ENCODE measurements at places on chromosomes 1 and 21.

DNA sequence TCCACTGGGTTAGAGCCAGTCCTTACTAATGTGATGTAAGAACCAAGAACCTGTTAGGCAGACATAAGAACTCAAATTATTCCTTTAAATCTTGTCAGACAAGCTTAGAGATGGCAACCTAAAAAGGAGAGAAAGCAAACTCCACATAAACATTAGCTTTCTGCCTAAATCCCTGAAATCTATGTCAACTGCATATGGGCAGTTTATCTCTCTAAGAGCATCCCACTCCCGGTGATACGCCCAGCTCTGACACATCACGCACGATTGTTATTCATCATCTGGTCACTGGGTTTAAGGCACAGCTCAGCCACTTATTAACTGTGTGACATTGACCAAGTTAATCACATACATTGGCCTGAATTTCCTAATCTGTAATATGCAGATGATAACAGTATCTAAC is 323.7 kb downstream of the HHIPL2 start:
- DNase-seq = no peak

GRCh38 chr21:39385299-39386145 is 36.6 kb upstream of the HMGN1 start:
- DNase-seq = no peak

- no peak for DNase-seq
Observed at GRCh38 chr1:67614511-67614934, 70.5 kb upstream of the GADD45A start.

GRCh38 chr1:196393742-196394141 is 214.5 kb downstream of the KCNT2 start:
- no peak for DNase-seq

- DNase-seq = no peak
Observed at GRCh38 chr1:93694819-93695218, 13.2 kb upstream of the BCAR3 start.

GRCh38 chr1:150576794-150577556 is 2.4 kb downstream of the MCL1 start:
- no peak for DNase-seq

DNA sequence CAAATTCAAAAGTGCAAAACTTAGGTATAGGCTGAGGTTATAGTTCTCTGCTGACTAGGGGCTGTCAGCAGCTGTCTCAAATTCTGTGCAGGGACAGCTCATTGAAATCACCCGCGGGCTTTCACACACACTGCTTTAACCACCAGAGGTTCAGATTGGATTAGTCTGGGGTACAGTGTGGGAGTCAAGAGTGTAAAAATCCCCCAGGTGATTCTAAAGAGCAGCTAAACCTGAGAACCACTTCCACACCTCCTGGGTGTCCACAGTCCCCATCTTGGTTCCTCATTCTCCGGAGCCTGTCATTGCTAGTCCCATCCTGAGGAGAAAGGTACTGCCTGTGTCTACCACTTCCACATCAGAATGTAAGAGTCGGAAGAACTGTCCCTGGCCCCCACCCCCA is 9.9 kb upstream of the TDRD10 start:
- DNase-seq = no peak

- no peak for DNase-seq
Observed at GRCh38 chr1:205013683-205014367, 29.2 kb upstream of the CNTN2 start.

GRCh38 chr1:174217248-174217647 is 57.9 kb downstream of the RABGAP1L start:
- DNase-seq = no peak

GRCh38 chr1:110272045-110272444 is 61.9 kb downstream of the KCNC4 start:
- DNase-seq = no peak

GRCh38 chr1:57632401-57632800 is 208.5 kb upstream of the DAB1 start:
- DNase-seq = no peak

- DNase-seq = no peak
Observed at GRCh38 chr1:157360023-157360390, 192.3 kb downstream of the FCRL5 start.

- no peak for DNase-seq
Observed at GRCh38 chr21:43317254-43317748, 109.6 kb downstream of the SIK1 start.

DNA sequence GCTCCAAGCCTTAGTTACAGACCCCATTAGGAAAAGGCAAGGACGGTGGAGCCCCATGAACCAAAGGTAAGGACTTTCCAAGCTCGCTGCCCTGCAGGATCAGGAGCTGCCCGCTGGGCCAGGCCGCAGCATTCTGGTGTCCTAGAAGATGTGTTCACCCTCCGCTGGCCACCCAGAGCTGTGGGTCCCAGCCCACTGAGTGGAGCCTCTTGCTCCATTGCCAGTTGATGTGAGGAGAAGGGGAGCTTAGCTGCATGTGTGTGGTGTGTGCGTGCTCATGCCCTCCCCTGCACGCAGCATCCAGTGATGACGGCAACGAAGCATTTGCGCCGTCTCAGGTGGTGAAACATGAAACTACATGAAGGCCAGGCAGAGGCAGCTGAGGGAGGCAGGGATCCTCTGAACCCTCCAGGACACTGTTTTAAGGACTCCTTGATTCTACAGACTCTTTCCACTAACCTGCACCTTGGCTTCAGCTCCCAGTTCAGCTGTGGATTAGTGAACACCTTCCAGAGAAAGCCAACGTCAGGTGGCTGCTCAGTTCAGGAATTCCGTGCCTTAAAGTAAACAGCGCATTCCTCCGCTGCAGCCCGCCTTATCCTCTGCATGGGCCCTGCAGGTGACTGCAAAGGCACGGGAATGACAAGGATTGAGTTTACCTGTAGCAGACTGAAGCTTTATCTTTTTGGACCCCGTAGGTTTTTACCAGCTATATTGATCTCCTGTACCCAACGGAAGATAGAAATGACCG is 48.7 kb downstream of the SMYD2 start:
- DNase-seq = no peak

DNA sequence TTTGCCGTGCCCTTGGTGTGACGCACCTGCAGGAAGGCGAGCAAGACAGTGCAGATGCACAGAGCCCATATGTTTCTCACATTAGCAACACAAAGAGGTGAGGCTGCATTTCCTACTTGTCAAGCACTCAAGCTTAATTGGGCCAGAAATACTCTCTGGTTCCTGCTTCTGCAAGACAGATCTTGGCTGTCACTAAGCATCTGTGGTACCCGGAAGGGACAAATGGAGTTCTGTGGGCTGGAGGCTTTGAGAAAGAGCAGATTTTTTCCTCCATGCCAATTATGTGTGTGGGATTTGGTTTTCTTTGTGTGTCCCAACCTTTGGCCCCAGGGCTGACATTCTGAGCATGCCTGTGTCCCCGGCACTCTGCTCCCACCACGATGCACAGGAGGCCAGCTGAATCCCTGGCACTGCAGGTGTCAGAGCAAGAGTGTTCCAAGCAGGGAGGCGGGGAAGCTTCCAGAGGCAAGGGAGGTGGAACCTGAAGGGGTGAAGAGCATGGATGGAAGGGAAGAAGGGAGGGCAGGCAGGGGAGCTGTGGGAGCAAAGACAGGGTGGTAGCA is 52.0 kb upstream of the STUM start:
- no peak for DNase-seq

DNA sequence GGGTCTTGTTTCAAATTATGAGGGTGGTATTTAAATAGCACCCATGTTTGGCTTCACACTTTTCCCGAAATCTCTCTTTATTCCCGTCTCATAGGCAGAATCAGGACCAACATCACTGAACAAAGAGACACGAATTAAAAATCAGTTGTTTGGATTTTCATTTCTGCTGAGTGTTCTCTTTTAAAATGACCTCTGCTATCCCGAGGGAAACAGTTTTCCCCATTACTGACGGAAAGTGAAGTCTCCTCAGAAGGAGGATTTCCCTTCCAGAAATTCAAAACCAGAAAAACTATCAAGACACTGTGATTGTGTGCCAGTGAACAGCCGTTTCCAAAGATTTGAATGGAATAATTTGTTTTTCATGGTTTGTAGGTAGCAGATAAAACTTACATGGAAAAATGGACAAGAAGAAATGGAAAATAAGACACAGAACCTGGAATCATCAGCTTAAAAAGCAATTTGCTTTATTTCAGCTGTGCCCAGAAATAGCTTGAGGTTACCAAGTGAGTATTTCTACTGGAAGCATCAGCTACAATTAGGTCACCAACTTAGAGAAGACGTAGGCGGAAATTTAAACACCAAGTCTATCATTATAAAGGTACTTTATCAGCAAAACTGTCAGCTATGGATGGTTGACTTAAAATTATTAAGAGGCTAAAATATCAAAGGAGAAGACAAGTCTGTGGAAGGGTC is 68.5 kb downstream of the RUNX1 start:
- no peak for DNase-seq

DNA sequence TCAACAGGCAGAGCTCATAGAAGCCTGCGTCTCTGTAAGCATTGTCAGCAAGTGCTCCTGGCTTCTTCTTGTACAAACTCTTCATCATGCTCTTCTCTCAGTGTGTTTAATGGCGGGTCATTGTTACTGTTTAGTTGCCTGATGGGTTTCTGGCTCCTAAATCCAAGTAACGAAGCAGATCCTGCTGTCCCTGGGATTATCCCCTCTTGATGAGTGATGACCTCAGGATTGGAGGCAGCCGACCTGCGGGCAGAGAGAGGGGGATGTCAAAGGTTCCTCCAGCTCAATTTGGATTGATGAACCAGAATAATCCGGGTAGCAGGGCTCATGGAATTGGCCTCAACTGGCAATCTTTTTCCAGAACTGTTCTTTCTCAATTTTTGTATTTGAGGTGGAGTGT is 66.1 kb upstream of the BARHL2 start:
- DNase-seq = no peak

- DNase-seq = no peak
Observed at GRCh38 chr1:7808253-7808844, 24.3 kb downstream of the PER3 start.

DNA sequence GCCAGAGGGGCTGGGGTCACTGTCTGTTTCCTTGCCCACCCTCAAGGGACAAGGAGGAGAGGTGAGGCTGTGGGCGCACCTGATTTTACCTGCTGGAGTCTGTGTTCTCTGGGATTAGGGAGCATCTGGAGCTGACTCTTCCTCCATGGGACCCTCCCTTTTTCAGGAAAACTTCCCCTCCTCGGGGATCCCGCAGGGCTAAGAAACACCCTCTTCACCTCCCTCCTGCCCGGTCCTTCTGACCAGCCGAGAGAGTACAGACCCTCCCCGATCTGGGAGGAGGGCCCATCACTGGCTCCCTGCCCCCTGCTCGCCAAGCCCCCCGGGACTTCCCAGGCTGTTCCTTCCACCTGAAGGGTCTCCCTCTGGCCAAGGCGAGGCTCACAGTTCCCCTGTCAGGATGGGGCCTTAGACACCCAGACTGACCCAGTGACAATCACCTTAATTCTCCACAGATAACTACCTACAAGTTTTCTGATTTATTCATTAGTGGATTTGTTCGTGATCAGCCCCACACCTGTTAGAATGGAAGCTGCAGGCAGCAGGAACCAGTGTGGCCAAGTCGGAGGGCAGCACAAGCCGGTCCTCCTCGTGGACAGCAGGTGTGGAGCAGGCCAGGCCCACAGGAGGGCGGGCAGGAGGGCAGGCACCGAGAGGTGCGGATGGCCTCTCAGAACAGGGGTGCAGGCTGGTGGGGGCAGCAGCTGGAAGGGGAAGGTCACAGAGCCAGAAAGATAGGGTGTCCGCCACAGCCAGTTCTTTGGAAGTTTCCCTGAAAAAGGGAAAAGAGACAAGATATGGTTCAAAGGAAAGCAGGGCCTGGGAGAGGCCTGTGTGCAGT is 15.9 kb upstream of the SAMD11 start:
- no peak for DNase-seq

DNA sequence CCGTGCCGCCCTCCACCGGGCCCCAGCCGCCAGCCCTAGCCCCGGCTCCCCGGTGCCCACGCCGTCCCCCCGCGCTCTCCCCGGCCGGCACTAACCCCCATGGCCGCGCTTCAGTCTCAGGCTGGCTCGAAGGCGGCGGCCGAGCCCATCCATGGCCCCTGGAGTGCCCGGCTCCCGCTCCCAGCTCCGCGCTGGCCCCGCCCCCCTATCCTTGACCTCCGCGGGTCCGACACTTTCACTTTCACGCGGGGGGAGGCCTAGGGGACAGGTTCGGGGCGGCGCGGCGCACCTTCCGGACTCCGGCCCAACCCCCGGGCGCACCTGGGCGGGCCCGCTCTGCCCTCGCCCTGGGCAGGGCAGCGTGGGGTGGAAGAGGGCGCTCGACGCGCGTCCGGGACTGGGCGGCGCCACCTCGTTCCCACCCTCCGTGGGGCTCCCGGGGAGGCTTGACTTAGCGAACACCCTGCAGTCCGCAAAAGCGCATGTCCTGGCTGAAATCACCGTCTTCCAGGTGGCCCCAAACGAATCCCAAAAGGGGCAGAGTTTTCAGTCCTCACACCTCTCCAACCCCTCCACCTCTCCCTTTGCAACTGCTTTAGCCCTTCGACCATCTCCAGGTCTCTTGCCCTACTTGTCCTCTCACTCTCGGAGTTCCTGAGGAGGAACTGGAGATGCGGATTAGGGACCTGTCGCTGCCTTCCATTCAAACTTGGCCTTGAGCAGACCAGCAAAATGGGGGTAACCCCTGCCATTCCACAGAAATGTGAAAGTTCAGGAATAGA is 3.9 kb upstream of the DENND2D start:
- peak; percentile 54 for DNase-seq

DNA sequence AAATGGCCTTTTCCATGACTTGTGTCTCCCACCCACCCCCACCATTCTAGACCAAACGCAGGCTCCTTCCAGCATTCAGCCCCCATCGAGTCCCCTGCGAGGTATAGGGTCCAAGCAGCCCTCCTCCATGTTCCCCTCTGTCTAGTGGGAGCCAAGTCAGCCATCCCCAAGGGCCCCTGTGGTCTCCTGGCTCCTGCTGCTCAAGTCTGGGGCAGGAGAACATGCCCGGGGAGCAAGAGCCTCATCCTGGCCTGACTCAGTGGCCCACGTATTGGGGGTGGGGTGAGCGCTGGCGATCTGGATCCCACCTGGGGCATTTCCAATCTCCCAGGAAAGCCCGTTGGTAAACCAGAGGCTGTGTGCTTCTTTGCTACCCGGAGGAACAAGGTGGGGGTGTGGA is 4.1 kb upstream of the PRDM16 start:
- no peak for DNase-seq

- no peak for DNase-seq
Observed at GRCh38 chr1:28973596-28974421, 59.4 kb downstream of the EPB41 start.

DNA sequence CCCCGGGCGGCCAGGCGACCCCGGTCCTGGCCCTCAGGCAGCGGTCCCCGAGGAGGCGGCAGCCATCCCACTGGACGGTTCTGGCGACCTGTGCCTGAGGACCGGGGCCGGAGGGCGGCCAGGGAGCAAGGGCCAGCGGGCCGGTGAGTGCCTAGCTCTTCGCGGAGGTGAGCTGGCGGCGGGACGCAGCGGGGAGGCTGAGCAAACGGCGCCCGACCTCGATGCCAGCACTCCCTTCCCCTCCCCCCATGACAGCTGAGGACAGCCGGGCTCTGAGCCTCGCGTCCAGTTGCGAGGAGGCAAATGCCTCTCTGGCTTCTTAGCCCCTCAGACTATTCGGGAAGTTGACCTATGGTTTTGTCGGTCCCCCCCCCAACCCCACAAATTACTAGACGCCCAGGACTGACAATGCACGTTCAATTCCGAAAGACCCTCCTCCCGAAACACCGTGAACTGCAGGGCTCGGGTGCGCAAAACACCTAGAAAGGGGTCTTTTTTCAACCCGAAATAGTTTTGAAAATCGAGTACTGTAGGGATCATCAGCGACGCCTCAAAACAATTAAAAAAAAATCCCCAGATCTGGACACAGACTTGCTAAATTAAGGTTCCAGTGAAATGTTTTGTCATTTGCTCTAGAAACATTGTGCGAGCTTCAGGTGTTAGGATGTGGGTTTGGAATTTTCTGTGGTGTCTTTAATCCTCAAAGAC is 8.3 kb downstream of the CDKN2C start:
- no peak for DNase-seq

Measured in activated naive CD4-positive, alpha-beta T cell (primary cell).